ENCODE measurements at places on chromosomes 1 and 21. TPM values are rescaled to one million over a fixed set of nuclear protein-coding genes. Genes with fewer than 3 reads are reported as not detected.
A peak's percentile ranks its signal among the peaks of the same experiment; 100 is the strongest.

SYT2 gene
- total RNA-seq = not detected

HLX gene
- 5.5 TPM for total RNA-seq

PCAT6 gene
- total RNA-seq = 1.4 TPM

LIN28A gene
- not detected for total RNA-seq

RGS1 gene
- total RNA-seq = 67.6 TPM

NOS1AP gene
- total RNA-seq = 0.12 TPM

PSMB2 gene
- 114 TPM for total RNA-seq

CHODL gene
- total RNA-seq = 0.26 TPM

AMY2A gene
- total RNA-seq = not detected

CELA3A gene
- not detected for total RNA-seq

CLDN17 gene
- not detected for total RNA-seq

TNFAIP8L2 gene
- total RNA-seq = 10.2 TPM

GRCh38 chr1:157356601-157357000 is 195.7 kb downstream of the FCRL5 start:
- no peak for DNase-seq

DNA sequence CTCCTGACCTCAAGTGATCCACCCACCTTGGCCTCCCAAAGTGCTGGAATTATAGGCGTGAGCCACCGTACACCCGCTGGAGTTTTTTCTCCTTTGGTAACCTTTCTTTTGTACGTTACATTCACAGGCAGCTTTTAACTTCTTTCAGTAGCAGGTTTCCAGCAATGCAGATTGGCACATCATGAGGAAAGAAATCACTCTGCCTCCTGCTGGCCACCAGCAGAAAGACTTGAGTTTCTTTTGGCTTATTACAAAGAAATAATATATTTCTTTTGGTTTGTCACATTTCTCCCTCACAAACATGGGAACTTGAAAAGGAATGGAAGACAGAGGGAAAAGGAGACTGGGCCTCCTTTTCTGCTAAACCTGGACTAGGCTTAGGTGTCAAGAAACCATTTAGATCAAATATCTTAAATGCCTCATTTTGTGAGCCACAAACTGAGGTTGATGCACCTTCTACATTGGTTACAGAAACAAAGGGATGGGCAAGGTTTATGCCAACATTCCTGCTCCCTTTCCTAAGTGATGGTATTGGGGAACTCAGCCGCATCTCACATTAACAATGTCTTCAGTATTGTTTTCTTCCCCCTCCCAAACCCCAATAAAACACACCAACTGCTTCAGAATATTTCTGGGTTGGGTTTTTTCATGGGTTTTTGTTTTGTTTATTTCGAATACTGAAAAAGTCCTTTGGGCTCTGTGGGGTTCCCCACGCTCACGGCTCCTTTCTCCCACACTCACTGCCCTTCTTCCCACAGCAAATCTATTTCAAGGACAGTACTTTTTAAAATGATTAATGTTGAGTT is 7.7 kb downstream of the ENSA start:
- DNase-seq = no peak

GRCh38 chr1:198166900-198167299 is 10.1 kb downstream of the NEK7 start:
- no peak for DNase-seq

- no peak for DNase-seq
These were observed 2.9 kb upstream of the HTR6 start for GRCh38 chr1:19661721-19662228.

GRCh38 chr1:67114162-67114561 is 20.6 kb downstream of the C1orf141 start:
- DNase-seq = no peak

GRCh38 chr1:206117151-206117948 is at the start of gene AVPR1B:
Gene AVPR1B, minus strand, starts transcription at chr1:206117388. Its CDS starts 498 bp downstream, at chr1:206116890.
- no peak for DNase-seq

GRCh38 chr1:223411309-223411708 is 18.1 kb downstream of the CCDC185 start:
- DNase-seq = no peak

- no peak for DNase-seq
These were observed 201.4 kb upstream of the SGIP1 start for GRCh38 chr1:66332548-66332901.

GRCh38 chr1:29972421-29973053 is 736.2 kb downstream of the PTPRU start:
- no peak for DNase-seq

- DNase-seq = peak; percentile 82
These were observed 109.7 kb downstream of the TSEN15 start for GRCh38 chr1:184161071-184161698.

DNA sequence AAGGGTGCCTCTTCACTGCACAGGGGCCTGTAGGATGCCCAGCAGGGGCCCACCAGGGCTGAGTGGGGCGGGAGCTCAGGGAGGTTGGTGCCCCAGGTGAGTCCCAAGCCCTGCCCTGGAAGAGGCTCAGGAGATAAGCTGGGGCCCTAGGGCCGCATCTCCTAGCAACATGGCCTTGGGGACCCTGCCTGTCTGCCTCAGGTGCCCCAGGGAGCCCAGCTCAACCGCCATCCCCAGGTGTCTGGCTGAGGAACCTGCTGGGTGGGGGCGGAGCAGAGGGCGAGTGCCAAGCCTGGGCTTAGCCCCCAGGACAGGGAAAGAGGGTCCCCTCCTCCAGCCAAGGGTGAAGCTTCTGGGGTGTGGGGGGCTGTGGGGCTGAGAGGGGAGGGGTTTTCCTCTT is 54.8 kb downstream of the FOXO6 start:
- no peak for DNase-seq

DNA sequence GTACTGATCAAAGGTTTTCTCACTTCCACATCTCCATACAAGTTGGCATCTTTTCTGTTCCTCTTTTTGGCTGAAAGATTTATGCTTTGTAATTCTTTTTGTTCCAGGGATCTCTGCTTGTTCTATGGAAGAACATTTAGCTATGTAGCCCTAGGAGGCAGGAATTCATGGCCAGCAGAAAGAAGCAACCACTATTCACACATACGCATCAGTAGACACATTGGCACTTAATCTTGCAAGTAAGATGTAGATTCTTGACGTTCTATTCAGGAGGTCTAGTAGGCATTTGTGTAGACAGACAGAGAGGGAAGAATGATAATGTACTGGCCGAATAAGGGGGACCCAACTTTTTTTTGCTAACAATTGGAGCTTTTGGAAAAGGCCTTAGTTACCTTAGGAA is 336.0 kb downstream of the NUF2 start:
- no peak for DNase-seq

GRCh38 chr1:116881879-116882520 is 27.7 kb upstream of the PTGFRN start:
- DNase-seq = no peak

DNA sequence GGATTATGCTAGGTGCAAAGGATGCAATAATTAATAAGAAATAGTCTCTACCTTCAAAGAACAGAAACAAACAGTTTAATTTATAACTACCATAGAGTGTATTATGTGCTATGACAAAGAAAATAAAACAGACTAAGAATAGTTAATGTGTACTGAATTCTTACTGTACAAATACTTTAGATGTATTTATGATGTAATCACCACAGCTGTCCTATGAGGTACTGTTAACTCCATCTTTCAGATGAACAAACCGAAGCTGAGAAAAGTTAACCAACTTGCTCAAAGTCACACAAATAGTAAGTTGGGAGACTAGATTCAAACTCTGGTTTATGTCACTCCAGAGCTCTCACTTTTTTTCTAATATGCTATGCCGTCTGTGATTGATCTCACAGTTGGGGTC is 77.0 kb upstream of the FGGY start:
- no peak for DNase-seq

GRCh38 chr1:232980355-232980978 is 30.1 kb downstream of the NTPCR start:
- no peak for DNase-seq

DNA sequence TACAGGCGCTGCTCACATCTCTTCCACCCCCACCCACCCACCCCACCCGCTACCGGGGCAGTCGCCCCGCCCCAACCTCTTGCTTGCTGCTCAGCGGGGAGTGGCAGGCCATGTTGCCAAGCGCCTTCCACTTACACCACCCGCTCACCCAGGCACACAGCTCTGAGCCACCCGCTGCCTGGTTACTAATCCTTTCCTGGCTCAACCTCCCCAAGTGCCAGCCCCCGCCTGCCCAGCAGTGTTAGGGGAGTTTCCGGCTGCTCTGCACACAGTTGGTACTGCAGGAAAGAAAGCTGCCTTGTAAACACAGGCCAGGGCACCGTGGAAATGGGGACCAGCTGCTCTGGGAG is 56.2 kb downstream of the LACTBL1 start:
- no peak for DNase-seq

- DNase-seq = no peak
These were observed 58.6 kb upstream of the TNR start for GRCh38 chr1:175801979-175802378.

DNA sequence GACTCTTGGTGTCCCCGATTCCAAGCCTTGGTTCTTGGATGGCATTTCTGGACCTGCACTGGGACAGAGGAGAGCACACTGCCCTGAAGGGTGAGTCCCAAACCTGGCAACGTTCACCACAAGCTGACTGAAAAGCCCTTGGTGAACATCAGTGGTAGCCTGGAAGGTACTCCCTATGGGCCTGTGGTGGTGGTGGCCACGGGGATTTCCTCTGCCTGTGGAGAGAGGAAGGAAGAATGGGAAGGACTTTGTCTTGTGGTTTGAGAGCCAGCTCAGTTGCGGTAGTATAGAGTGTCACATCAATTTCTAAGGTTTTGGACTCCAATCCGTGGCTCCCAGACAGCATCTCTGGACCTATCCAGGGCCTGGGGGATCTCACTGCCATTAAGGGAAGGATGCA is 50.7 kb downstream of the DNAH14 start:
- DNase-seq = no peak

All from natural killer cell treated with Interleukin-12 subunit alpha and Interleukin-12 subunit beta and Interleukin-15 and Interleukin-18, amount 100 ng/mL, for 72 hours (primary cell).